Epithelial cell of prostate (primary cell): ENCODE measurements at places on chromosomes 2 and 18.

DNA sequence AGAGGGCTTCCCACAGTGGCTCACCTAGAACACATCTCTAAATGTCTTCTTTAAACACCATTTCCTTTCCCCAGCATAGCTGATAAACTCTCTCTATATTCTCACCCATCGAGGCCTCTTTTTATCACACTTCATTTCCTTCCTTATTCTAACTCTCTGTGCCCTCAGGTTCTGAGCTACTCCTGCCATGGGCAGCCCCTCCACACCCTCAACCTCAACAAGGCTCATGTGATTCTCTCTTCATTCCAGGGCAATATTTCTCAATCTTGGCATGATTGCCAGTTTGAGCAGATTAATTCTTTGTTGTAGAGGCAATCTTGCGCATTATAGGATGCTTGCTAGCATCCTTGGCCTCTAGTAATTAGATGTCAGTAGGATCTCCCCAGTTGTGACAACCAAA lies 999.1 kb downstream of the TSN start:
- no peak for DNase-seq

- DNase-seq, result no peak
These were observed 12.8 kb upstream of the SFTPB start for GRCh38 chr2:85680707-85681371.

DNA sequence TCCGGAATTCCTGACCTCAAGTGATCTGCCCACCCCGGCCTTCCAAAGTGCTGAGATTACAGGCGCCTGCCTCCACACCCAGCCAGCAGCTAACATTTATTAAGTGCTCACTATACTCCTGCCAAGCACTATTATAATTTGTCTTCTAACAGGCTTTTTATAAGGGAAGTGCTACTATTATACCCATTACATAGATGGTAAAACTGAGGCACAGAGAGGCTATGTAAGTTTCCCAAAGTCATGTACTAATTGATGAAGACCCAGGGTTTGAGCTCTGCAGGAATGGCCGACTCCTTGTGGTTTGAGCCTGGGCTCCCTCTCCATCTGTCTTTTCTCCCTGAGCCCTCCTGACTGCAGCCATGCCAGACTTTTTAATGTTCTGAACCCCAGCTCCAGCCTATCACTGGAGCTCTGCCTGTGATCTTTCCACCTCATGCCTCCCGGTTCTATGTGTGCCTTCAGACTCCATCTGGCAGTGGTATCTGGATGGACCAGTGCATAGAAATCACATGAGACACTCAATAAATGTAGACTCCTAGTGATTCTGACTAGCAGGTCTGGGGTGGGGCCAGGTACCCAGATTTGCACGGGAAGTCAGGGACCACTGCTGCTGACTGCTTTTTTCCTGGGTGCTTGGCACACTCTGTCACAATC lies 197.1 kb downstream of the NEDD4L start:
- DNase-seq, result no peak

DNA sequence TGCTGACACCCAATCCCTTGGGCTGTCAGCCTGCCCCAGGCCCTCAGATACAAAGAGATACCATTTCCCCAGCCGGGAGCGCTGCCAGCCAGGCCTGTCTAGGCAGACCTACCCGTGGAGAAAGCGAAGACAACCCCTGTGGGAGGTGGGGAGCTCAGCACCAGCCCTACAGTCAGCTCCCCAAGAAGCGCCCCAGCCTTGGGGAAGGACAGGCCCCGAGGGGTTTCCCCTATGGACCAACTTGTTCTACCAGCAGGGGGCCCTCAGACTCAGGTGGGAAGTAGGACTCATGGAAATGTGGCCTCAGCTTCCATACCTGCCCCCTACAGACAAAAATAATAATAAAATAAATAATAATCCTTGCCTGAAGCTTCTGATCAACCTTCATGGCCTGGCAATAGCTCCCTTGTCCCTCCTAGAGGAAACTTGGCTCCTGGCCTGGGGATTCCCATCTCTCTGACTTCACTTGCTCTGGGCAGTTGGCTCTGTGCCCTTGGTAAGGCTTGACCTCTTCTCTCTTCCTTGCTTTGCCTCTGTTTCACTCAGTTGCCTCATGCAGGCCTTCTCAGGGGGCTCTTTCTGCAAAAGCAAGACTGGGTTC lies 7.0 kb downstream of the SLC35F6 start:
- DNase-seq, result peak; percentile 64

- no peak for DNase-seq
These were observed 73.8 kb downstream of the CLIP4 start for GRCh38 chr2:29189052-29189451.

DNA sequence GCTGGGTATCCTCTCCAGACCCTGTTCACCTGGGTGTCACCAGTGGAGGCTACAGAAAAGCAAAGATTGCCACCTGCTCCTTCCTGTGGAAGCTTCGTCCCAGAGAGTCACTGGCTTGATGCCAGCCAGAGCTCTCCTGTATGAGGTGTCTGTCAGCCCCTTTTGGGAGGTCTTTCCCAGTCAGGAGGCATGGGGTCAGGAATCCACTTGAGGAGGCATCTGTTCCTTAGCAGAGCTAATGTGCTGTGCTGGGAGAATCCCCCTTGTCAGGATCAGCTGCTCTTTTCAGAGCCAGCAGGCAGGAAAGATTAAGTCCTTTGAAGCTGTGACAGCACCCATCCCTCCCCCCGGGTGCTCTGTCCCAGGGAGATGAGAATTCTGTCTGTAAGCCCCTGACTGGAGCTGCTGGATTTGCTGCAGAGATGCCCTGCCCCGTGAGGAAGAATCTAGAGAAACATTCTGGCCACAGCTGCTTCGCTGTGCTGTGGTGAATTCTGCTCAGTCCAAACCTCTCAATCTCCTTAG lies 121.8 kb downstream of the GPR39 start:
- DNase-seq, result no peak

DNA sequence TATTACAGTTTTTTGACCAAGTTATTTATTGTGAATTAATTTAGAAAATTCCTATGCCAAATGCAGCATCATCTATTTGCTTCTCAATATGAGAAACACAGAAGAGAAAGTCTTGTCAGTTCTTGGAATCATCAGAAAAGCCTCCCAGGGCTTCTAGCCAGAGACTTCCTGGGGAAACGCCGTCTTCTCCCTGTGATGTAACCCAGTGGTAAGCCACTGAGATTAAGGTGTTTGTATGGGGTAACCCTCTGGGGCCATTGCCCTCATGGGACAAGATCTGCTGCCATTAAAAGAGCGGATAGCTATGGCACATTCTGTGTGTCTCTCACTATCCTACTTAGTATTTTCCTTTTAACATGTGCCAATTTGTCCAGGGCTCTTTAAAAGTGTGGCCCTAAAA lies 28.0 kb downstream of the ANKRD29 start:
- no peak for DNase-seq

GRCh38 chr2:90069290-90069894 lies 1377.9 kb downstream of the RPIA start:
- no peak for DNase-seq

- no peak for DNase-seq
These were observed 5.4 kb downstream of the PPP4R3B start for GRCh38 chr2:55611997-55612396.

DNA sequence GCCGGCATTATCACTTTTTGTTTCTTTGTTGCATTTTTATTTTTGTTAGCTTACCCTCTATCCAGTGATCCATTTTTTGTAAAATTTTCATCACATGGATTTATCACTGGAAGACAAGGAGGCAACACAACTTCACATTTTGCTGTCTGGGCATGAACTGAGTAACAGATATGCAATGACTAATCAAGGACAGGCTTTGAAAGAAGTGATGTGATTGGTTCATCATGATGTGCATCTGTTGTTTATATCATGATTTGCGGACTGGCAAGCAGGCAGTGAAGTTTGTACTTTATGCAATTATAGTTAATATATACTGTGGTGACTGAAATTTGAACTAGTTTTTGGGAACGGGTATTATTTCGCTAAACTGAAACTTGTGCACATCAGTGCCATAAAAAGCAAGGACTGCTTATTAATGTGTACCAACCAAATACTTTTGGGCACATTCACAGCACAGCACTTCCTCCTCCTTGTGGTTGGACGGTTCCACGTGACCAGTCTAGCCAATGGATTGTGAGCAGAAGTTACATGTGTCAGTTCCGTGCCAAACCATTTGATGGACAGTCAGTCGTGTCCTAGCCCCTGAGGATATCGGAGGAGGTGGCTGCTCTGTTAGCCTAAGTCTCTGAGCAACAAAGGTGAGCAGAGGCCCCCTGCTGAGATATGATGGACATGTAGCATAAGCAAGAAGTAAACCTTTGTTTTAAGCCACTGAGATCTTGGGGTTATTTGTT lies 201.4 kb upstream of the SIX2 start:
- no peak for DNase-seq

DNA sequence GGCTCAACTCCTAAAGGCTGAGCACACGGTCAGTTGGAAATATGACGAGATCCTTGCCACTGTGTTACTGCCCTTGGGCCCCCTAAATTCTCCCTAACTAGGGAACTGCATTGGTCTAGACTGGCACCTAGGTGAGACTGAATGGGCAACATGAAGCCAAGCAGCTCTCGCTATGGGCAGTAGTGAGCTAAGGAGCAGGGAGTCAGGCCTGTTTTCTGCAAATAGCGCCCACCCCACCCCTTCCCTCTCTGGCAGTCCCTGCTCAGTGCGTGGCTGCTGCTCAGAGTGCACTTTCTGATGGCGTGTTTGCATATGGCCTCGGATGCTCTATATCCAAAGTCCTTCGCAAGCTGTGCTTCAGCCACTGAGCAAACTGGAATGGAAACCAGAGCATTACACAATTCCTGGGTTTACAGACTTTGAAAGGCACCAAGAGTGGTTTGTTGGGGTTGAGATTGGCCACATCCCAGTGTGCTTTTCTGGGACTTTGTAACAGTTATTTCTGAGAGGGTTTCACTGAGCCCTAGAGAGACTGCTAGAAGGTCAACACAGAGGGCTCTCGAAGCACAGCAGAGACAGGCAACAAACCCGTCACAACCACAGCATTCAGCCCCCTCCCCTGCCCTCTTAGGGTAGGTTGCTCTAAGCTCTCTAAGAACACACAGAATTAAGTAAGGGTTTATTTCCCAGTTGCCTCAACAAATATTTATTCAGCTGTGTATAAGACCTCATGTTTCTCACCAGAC lies 419.9 kb downstream of the STK39 start:
- no peak for DNase-seq

DNA sequence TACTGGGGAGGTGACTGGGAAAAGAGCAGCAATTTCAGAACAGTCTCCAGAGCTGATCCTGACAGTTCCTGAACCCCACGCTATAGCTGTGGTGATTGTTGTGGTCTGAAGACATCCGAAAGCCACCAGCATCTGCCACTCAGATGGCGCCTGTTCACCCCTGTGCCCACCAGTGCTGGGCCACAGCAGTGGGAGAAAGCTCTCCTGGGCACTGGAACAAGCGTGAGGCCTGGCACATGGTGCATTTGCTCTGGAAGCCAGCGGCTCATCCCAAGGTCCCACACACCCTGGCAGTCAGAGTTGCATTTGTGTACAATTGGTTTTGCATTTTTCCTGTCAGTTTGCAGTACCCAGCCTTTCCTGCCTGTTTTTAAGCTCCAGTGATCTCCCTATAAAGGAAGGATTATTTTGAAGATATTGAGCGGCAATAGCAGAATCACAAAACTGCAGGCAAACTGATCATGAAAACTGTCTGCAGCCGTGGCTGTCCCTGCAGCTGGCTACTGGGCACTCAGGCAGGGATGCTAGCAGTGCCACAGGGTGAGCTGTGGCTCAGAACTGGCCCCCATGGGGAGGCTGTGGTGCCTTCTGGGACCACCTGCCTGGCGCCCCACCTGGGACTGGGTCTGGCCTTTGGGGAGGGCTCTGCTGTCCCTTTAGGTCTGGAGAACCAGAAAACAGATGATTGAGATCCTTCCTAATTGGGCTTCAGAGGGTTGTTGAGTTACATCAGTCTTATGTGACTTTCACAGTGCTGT lies 30.1 kb downstream of the IMPA2 start:
- no peak for DNase-seq

GRCh38 chr2:201233812-201234662 lies 26.3 kb upstream of the CASP8 start:
- no peak for DNase-seq

DNA sequence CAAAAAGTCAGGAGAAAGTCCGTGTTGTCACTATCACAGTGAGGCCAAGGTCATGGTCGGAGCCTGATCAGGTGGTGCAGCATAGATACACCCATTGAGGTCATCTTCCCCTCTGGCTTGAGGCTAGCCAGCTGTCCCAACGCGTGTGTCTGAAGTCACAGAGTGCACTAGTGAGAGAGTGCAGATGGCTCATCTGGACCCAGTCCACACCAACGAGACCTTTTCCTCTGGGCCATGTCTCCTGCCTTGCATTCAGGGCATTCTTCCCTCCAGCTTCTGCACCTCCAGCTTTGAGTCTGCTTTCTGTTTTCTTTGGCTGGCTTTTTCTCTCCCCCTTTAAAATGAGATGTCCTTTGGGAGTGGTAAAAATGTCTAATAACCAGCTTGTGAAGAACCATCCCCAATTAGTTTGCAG lies 146.9 kb downstream of the TDRD15 start:
- no peak for DNase-seq

GRCh38 chr2:10524341-10524740 lies 76.2 kb upstream of the ODC1 start:
- DNase-seq, result no peak

- no peak for DNase-seq
These were observed 44.3 kb upstream of the AGAP1 start for GRCh38 chr2:235449568-235449967.

GRCh38 chr2:136990316-136990715 lies 225.0 kb downstream of the THSD7B start:
- DNase-seq, result no peak

DNA sequence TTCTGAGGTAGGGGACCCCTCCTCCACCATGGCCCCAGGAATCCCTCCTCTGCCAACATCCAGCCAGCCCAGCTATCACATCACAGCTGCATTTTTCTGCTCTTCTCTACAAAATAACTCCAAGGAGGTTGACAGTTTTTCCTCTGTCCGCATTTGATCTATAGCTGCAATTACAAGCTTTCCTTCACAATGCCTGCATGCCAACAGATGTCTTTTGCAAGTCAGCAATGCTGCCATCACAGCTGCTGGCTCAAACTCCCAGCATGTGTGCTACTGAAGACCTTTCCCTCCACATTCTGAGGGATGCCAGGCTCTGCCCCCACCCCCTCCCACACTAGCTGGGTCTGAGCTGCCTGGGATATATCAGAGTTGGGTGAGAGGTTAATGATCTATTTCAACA lies 51.7 kb downstream of the MCFD2 start:
- DNase-seq, result no peak

GRCh38 chr2:104344985-104345384 lies 508.9 kb upstream of the POU3F3 start:
- no peak for DNase-seq

GRCh38 chr2:28062867-28063266 lies 172.3 kb downstream of the BABAM2 start:
- no peak for DNase-seq

- DNase-seq, result no peak
These were observed 380.4 kb upstream of the POU3F3 start for GRCh38 chr2:104473546-104473945.

DNA sequence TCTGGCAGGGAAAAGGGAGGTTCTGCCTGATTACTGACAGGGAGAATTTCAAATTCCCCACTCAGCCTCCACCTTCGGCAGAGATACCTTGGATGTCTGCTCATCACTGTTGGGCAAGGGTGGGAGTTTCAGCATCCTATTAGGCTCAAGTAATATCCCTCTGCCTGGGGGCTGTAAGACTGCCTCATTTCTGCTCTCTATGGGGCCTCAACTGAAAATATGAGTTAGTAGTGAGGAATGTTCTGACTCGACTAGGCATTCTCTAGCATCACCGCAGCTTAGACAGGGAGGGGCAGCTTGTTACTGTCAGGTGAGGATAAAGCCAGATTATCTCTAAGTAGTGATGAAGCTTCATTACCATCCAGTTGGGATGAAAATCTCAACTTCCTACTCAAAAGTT lies 87.7 kb upstream of the LRP1B start:
- peak; percentile 69 for DNase-seq
